ENCODE measurements at places on chromosomes 6 and 20. TPM values are rescaled to one million over a fixed set of nuclear protein-coding genes. Genes with fewer than 3 reads are reported as not detected.

DNA sequence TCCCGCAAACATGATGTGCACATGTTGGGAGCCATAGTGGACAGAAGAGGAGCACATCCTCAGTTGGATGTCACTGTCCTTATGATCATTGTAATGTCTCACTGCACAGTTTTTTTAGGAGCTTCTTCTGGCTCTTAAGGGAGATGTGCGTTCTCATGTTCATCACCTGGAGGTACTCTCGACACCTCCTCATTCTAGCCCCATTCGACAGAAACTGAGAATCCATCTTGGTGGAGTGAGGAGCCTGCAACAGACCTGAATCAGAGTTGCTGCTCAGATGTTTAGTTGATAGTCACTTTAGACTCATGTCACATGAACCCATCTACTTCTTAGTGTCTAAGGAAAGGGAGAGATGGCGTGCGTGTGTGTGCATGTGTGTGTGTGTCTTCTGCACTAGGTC lies 2.3 kb upstream of the BMP6 start:
- DNase-seq = no peak

Gene SPDEF
- not detected for total RNA-seq

Gene PRR3
- total RNA-seq = 11.7 TPM

Gene GHRH
- total RNA-seq = not detected

DNA sequence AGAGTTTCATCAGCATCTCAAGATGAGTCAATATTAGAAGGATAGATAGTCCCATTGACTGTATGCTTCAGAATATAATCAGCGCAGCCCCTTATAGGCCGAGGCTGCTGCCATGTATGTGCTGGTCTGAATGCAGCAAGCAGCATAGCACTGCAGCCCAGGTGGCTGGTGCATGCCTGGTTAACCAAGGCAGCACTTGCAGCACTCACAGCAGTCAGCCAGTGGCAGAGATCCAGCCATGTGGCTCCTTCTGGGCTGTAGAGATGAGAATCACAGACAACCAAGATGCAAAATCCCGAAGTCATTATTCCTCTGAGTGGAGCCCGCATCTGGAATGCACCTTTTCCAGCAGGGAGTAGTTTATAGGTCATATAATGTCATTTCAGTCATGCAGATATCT lies 251.9 kb downstream of the UST start:
- DNase-seq = no peak

Data from HFFc6 (cell line).